HFFc6 (cell line): ENCODE measurements at places on chromosomes 7 and 10.
A peak's percentile ranks its signal among the peaks of the same experiment; 100 is the strongest.

- H3K27me3 ChIP-seq: peaks cover 2% of the 10 kb centered on the region
- H3K27ac ChIP-seq: no peak overlapping the region
- H3K36me3 ChIP-seq: peaks cover 31% of the 10 kb centered on the region
- H3K4me3 ChIP-seq: no peak overlapping the region
- peaks cover 9% of the 10 kb centered on the region; the same call in 1 of the 2 replicates for H3K4me1 ChIP-seq
These were observed 208.3 kb downstream of the ZMYND11 start for GRCh38 chr10:343231-344220.

GRCh38 chr7:127594490-127594889, 954 bp downstream of the FSCN3 start:
- H3K36me3 ChIP-seq: no peaks in the 10 kb centered on the region
- no peak for DNase-seq
- peaks cover 9% of the 10 kb centered on the region for H3K27me3 ChIP-seq
- no peak overlapping the region for H3K27ac ChIP-seq

DNA sequence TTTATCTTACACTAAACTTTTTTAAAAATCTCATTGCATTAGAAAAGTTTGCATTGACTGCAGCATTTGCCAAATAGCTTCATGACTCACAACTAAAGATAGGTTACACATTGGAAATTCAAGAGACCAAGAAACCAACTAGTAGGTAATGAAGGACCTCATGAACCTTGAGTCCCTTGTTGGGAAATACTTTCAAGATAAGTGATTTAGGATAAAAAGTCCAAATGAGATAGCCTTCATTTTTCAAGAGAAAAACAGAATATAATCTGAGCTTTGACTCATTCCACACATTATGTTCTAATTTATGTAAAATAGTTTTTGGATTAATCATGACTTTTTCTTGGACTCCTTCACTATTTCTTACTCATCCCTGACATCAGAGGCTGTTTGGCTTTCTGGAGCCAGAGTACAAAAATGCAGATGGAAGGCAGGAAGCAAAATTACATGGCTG, 13.1 kb upstream of the LIPF start:
- peaks cover 5% of the 10 kb centered on the region; the same call in 1 of the 2 replicates for H3K36me3 ChIP-seq
- H3K27me3 ChIP-seq: no peaks in the 10 kb centered on the region
- H3K27ac ChIP-seq: peak overlapping the region; percentile 90

GRCh38 chr10:89625041-89625765, 19.8 kb downstream of the PANK1 start:
- H3K27me3 ChIP-seq: no peaks in the 10 kb centered on the region
- peaks cover 7% of the 10 kb centered on the region for H3K36me3 ChIP-seq
- H3K4me1 ChIP-seq: peaks cover 9% of the 10 kb centered on the region

- no peak for DNase-seq
- H3K36me3 ChIP-seq: peaks cover 5% of the 10 kb centered on the region; the same call in 1 of the 2 replicates
- no peaks in the 10 kb centered on the region for H3K4me1 ChIP-seq
- H3K4me3 ChIP-seq: no peak overlapping the region
These were observed 390.4 kb downstream of the CALN1 start for GRCh38 chr7:72021716-72022115.

DNA sequence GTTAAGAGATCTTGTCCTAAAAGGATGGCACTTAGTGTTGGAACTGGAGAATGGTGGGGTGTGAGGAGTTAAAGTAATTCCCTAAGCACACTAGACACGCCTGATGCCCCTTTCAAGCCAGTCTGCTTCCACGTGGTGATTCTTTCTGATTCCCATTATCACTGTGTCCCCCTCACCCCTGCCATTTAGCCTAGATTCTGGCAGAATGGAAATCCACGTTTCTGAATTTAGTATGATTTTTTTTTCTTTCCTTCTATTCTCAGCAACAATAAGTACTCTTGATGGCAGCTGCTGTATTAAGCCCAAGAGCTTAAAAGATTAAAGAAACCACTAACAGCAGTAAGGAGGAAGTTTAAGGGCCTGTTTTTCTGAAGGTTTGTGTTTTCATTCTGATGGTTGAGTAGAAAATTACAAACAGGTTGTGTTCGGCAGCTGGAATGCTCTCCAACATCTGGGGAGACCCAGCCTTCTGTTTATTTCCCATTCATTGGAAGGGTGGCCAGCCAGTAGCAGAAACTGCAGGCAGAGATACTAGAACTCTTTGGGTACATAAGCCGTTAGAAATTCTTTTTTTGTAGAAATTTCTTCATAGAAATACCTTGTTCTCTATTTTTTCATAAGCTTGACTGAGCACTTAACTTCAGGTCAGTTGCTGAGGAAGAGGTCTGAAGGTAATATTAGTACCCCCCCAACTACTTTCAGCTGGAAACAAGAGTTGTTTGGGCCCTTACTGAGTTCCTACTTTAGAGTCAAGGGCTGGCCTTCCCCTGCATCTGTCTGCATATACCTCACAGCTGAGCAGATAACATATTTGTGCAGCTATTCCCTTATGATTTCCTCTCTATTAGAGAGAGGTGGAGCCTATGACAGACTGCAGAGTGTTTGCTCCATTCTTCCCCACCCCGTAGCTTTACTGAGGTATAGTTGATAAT, 355.1 kb downstream of the AUTS2 start:
- DNase-seq: no peak
- H3K4me1 ChIP-seq: no peaks in the 10 kb centered on the region
- H3K27ac ChIP-seq: no peak overlapping the region
- no peaks in the 10 kb centered on the region for H3K27me3 ChIP-seq
- no peaks in the 10 kb centered on the region for H3K36me3 ChIP-seq
- no peak overlapping the region for H3K4me3 ChIP-seq

DNA sequence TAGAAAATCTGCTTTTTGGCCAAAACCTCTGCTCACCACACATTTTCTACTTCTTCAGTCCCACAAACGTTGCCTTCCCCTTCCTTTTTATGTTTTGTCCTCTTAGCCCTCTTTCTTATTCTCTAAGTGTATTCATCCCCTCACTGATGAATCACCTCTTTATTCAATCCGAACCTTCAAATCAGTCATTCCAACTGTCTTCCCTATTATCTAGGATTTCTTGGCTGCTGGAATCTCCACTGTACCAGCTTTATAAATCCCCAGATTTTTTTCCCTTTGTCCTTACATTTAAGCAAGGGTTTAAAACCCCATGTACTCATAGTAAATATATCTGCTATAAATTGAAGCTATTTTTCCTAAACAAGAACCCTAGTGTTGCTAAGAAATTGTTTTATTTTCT, 176.9 kb downstream of the SEMA3A start:
- H3K4me3 ChIP-seq: no peak overlapping the region
- no peak overlapping the region for H3K27ac ChIP-seq
- peaks cover 17% of the 10 kb centered on the region for H3K4me1 ChIP-seq
- no peak for DNase-seq

GRCh38 chr10:67665491-67665890, 30.5 kb downstream of the CTNNA3 start:
- peaks cover 1% of the 10 kb centered on the region; the same call in 1 of the 2 replicates for H3K27me3 ChIP-seq
- no peaks in the 10 kb centered on the region for H3K4me1 ChIP-seq
- no peaks in the 10 kb centered on the region for H3K36me3 ChIP-seq
- DNase-seq: no peak
- no peak overlapping the region for H3K4me3 ChIP-seq
- H3K27ac ChIP-seq: no peak overlapping the region

- peaks cover 13% of the 10 kb centered on the region for H3K36me3 ChIP-seq
- no peak overlapping the region for H3K27ac ChIP-seq
- no peak overlapping the region for H3K4me3 ChIP-seq
- peaks cover 53% of the 10 kb centered on the region for H3K4me1 ChIP-seq
These were observed 181.3 kb downstream of the MAGI2 start for GRCh38 chr7:79272066-79272669.

GRCh38 chr10:76721891-76722505, 915.6 kb downstream of the KCNMA1 start:
- H3K27me3 ChIP-seq: no peaks in the 10 kb centered on the region
- no peak overlapping the region for H3K27ac ChIP-seq
- H3K4me1 ChIP-seq: peaks cover 6% of the 10 kb centered on the region
- H3K4me3 ChIP-seq: no peak overlapping the region
- DNase-seq: no peak

DNA sequence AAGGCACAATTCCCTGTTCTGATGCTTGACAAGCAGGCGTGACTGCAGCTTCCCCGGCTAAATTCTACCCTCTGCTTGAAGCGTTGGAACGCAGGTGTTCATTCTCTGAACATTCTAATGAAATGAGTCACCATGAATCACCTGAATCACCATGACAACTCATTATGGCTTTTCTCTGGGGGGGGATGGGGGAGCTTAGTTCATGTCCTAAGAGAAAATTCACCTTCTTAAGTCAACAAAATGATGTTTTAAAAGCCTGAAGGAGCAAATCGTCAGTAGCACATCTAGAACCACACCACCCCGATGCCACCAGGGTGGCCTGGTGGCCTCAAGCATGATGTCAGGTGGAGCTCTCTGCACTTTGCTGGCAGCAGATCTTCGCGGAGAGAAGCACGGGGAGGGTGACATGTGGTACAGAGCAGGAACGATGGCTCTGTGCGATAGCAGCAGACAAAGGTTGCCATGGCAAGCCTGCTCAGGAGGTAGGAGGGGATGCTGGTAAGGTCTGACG, 33.7 kb downstream of the DDC start:
- DNase-seq: no peak
- H3K27me3 ChIP-seq: peaks cover 12% of the 10 kb centered on the region
- H3K36me3 ChIP-seq: no peaks in the 10 kb centered on the region
- no peak overlapping the region for H3K4me3 ChIP-seq

- H3K4me1 ChIP-seq: peaks cover 7% of the 10 kb centered on the region
- no peaks in the 10 kb centered on the region for H3K36me3 ChIP-seq
- no peak for DNase-seq
- no peaks in the 10 kb centered on the region; the same call in 1 of the 2 replicates for H3K27me3 ChIP-seq
These were observed 35.8 kb upstream of the GNAI1 start for GRCh38 chr7:80098795-80099194.

- no peak overlapping the region for H3K4me3 ChIP-seq
- H3K27ac ChIP-seq: no peak overlapping the region
- H3K27me3 ChIP-seq: no peaks in the 10 kb centered on the region; the same call in none of the 2 replicates
These were observed 118.1 kb downstream of the ZNF365 start for GRCh38 chr10:62492012-62492869.

DNA sequence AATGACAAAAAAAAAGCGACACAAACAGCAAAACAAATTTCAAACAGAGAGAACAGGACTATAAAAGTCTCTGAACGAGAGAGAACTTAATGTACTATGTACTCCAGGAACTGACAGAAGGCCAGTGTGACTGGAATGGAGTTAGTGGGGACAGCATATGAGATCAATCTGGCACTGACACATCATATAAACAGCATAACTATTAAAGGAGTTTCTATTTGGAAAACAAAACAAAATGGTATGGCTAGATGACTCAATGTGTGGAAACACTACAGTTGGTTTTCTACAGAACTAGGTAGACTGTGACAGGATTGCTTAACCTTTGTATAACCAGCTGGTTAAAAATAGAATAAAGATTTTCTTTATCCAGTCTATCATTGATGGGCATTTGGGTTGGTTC, 232.9 kb upstream of the KAT6B start:
- H3K27ac ChIP-seq: peak overlapping the region; percentile 65
- peaks cover 44% of the 10 kb centered on the region for H3K4me1 ChIP-seq
- H3K27me3 ChIP-seq: no peaks in the 10 kb centered on the region
- peaks cover 4% of the 10 kb centered on the region; the same call in 1 of the 2 replicates for H3K36me3 ChIP-seq
- 0 out of 2 replicates have a peak overlapping the region, but pooled peaks have one; percentile 6 for H3K4me3 ChIP-seq
- peak; percentile 69 for DNase-seq

- H3K27ac ChIP-seq: no peak overlapping the region
- no peaks in the 10 kb centered on the region for H3K36me3 ChIP-seq
- no peak overlapping the region for H3K4me3 ChIP-seq
These were observed 22.8 kb downstream of the PRKAG2 start for GRCh38 chr7:151853896-151854719.

GRCh38 chr10:69092959-69093850, 5.3 kb downstream of the SRGN start:
- peak; percentile 84 for DNase-seq
- peak overlapping the region; percentile 17; the same call in 1 of the 2 replicates for H3K27ac ChIP-seq
- H3K4me3 ChIP-seq: peak overlapping the region; percentile 4; the same call in 1 of the 2 replicates
- peaks cover 2% of the 10 kb centered on the region; the same call in 1 of the 2 replicates for H3K27me3 ChIP-seq
- H3K4me1 ChIP-seq: peaks cover 49% of the 10 kb centered on the region
- H3K36me3 ChIP-seq: peaks cover 32% of the 10 kb centered on the region

DNA sequence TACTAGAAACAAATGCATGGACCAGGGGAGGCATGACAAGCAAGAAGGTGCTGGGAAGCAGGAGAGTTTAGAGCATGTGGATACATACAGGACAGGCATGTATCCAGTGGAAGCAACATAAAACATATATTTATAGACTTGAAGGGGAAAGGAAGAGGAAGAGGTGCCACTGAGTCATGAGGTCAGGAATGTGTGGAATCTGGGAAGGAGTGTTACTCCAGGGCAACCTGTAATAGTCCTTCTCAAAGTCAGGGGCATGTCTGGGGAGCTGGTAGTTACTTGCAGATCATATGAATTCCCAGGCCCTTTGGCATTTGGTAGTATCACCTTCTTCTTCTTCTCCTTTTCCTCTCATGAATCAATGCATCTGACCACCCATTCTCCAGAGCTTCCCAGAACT, 246.6 kb downstream of the XPNPEP1 start:
- no peak overlapping the region; the same call in 1 of the 2 replicates for H3K4me3 ChIP-seq
- H3K27me3 ChIP-seq: no peaks in the 10 kb centered on the region
- no peak for DNase-seq
- H3K4me1 ChIP-seq: peaks cover 10% of the 10 kb centered on the region; the same call in 1 of the 2 replicates
- no peaks in the 10 kb centered on the region for H3K36me3 ChIP-seq

- H3K27ac ChIP-seq: peak overlapping the region; percentile 96
- H3K4me3 ChIP-seq: peak overlapping the region; percentile 68
- H3K27me3 ChIP-seq: no peaks in the 10 kb centered on the region; the same call in 1 of the 2 replicates
- H3K36me3 ChIP-seq: no peaks in the 10 kb centered on the region
- H3K4me1 ChIP-seq: peaks cover 73% of the 10 kb centered on the region
- peak; percentile 66 for DNase-seq
These were observed 161.5 kb upstream of the AGR3 start for GRCh38 chr7:17043012-17043877.

GRCh38 chr10:24723386-24723787, 300 bp downstream of the ARHGAP21 start:
- peaks cover 7% of the 10 kb centered on the region for H3K27me3 ChIP-seq
- H3K27ac ChIP-seq: peak overlapping the region; percentile 45; the same call in 1 of the 2 replicates
- H3K4me1 ChIP-seq: peaks cover 9% of the 10 kb centered on the region
- peak; percentile 23 for DNase-seq

- peak overlapping the region; percentile 78 for H3K4me3 ChIP-seq
- H3K27me3 ChIP-seq: peaks cover 5% of the 10 kb centered on the region; the same call in 1 of the 2 replicates
- peak overlapping the region; percentile 97 for H3K27ac ChIP-seq
- peaks cover 67% of the 10 kb centered on the region for H3K36me3 ChIP-seq
- peaks cover 68% of the 10 kb centered on the region for H3K4me1 ChIP-seq
These were observed 290.3 kb downstream of the TNS3 start for GRCh38 chr7:47291461-47292081.

DNA sequence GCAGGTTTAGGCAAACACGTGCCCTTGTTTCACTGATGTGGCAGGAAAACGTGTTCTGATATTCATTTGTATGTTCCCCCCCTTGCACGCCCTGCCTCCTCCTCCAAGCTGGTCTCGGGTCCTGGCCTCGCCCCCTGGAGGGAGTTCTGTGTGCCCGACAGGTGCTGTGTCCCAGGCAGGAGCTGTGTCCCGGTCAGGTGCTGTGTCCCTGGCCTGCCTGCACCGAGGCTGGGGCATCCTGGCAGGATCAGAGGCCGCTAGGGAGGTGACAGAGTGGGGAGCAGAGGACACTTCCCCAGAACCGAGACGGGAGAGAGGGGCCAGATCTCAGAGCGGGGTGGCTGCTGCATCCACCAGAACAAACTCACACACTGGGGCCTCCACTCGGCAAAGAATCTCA, 45.3 kb downstream of the PRKAG2 start:
- no peaks in the 10 kb centered on the region for H3K4me1 ChIP-seq
- no peak for DNase-seq
- peaks cover 49% of the 10 kb centered on the region for H3K27me3 ChIP-seq
- no peaks in the 10 kb centered on the region for H3K36me3 ChIP-seq
